NCI-H187 treated with DMSO at 0.1 percent for 48 hours (cell line): ENCODE measurements at places on chromosomes 3 and 15.

DNA sequence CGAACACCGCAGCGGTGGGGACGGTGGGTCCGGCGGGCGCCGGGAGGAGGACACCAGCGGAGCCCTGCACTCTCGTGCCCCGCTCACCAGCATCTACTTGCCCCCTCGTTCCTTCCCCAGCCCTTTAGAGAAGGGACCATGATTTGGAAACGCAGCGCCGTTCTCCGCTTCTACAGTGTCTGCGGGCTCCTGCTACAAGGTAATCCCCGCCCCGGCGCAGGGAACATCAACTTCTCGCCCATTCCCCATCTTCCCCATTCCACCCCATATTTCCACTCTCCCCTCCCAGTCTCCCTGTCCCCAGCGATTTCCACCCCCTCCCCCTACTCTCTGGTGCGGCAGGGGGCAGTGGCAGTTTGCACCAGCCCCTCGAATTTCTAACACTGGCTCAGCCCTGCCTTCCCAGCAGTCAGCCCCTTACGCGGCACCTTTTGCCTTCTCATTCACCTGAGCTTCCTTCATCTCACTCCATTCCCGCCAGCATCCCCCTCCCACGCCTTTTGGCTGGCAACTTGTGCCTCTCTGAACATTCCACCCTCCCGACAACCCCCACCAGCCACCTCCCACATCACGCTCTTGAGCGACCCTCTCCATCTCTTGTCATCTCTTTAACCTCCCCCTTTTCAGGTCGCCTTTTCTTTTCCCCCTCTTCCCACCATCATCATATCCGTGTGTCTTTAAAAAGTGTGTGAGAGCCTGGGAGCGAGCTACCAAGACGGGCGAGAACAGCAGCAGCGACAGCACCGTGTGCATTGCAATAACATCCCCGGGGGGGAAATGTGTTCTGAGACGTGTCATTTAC is 882 bp downstream of the CADM2 start:
- no peak for DNase-seq

- DNase-seq, result no peak
Measured at GRCh38 chr15:91128016-91128415, 28.0 kb downstream of the SV2B start.

DNA sequence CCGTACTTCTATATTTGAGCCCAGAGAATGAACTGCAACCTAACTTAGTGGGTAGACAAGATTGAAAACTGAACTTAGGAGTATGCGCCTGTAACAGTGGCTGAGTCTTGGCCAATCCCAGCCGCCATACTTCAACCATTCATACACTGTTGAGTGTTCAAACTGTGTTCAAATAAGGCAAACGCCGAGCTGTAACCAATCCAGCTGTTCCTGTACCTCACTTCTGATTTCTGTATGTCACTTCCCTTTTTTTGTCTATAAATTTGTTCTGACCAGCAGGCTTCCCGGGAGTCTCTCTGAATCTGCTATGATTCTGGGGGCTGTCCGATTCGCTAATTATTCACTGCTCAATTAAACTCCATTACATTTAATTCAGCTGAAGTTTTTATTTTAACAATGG is 58.6 kb upstream of the TPM1 start:
- no peak for DNase-seq

GRCh38 chr3:71961891-71962290 is 176.9 kb upstream of the PROK2 start:
- DNase-seq, result no peak

DNA sequence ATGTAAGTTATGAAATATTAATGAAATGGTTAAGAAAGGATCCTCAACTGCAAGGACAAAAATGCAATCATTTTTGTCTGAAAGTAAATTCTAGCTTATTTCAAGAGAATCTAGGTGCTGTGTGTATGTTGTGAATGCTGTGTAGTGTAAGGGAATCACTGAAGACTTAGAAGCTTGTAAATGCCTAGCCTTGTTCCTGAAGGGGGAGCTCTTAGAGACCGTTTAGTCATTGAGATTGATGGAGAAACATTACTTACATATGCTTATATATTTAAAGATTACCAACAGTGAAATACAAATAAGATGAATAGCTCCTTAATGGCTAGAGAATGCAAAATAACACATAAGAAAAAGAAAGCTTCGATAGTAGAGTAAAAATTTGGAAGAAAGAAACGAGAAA is 67.9 kb downstream of the CNTN4 start:
- no peak for DNase-seq

DNA sequence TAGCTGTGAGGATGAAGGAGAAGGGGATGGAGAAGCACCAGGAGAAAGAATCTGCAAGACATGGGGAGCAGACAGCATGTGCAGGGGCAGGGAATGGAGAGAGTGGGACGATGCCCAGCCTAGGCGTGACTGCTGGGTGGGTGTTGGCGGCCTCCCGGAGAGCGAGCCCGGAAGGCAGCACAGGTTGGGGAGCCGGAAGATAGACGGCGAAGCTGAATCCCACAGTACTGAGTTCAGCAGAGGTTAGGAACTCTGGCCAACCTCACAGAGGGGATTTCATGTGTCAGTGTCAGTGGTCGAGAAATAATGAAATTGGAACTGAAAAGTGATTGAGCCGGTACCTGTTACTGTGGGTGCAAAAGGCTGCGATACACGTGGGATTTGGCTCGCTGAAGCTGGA is 55.2 kb downstream of the PXYLP1 start:
- no peak for DNase-seq

GRCh38 chr3:195198426-195199346 is 72.3 kb downstream of the XXYLT1 start:
- DNase-seq, result no peak

- DNase-seq, result no peak
Measured at GRCh38 chr3:90069748-90070147, 962.3 kb downstream of the EPHA3 start.

DNA sequence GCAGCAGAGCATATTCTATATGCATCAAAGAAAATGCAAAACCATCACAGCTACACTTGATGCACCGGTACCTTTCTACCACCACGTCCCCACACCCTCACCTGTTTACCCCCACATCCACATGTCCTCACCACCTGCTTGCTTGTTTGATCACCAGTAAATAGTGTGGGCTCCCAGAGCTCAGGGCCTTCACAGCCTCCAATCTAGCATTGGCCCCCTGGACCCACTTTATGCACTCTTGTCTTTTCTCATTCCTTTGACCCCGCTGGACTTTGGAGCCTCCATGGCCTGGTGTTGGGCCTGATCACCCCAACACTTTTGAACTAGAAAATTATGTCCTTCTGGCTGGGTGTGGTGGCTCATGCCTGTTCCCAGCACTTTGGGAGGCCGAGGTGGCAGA is 190.1 kb downstream of the PDE8A start:
- DNase-seq, result no peak

- DNase-seq, result no peak
Measured at GRCh38 chr3:31714495-31715280, 182.0 kb downstream of the STT3B start.

GRCh38 chr15:48888191-48888590 is 10.3 kb downstream of the EID1 start:
- DNase-seq, result no peak

GRCh38 chr15:76460871-76461270 is 124.3 kb downstream of the ISL2 start:
- no peak for DNase-seq
